Hippocampal formation (tissue), 2 donors: ENCODE measurements at places on chromosomes 12 and 14.

DNA sequence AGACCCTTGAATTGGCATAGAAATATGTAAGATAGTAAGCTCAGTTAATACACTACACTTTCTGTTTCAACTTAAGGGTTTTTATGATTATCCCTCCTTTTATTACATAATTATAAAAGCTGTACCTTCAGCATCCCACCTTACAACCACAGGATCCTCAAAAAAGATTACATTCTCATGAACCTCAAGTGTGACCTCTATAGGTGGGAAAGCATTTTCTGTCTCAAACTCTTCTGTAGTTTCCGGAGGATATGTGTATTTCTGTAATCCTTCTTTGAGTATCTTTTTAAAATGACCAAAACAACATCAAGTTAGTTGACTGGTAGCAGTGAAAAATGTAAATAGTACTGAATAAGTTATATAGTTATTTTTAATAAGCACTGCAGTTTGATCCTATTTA, 75.9 kb downstream of the DNAI7 start:
- DNase-seq, result no peak

GRCh38 chr14:104392396-104393198, 187.0 kb upstream of the C14orf180 start:
- DNase-seq, result no peak

DNA sequence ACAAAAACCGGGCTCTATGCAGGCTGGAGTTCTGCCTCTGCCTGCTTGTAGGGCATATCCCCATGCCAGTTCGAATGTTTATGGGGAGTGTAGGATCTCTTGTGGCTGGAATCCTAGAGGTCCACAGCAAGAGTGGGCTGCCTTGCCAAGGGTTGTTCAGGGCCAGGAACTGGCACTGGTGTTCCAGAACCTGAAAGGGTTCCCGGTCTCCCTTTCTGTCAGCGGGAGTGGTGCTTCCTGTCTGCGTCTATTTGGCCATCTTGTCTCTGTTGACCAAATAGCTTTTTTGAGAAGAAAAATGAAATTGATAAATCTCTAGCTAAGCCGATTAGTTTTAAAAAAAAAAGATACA, 17.8 kb downstream of the OLR1 start:
- no peak for DNase-seq

GRCh38 chr14:91801358-91801757, 66.0 kb downstream of the TC2N start:
- no peak for DNase-seq

GRCh38 chr12:90842477-90842876, 112.5 kb downstream of the CCER1 start:
- no peak for DNase-seq

DNA sequence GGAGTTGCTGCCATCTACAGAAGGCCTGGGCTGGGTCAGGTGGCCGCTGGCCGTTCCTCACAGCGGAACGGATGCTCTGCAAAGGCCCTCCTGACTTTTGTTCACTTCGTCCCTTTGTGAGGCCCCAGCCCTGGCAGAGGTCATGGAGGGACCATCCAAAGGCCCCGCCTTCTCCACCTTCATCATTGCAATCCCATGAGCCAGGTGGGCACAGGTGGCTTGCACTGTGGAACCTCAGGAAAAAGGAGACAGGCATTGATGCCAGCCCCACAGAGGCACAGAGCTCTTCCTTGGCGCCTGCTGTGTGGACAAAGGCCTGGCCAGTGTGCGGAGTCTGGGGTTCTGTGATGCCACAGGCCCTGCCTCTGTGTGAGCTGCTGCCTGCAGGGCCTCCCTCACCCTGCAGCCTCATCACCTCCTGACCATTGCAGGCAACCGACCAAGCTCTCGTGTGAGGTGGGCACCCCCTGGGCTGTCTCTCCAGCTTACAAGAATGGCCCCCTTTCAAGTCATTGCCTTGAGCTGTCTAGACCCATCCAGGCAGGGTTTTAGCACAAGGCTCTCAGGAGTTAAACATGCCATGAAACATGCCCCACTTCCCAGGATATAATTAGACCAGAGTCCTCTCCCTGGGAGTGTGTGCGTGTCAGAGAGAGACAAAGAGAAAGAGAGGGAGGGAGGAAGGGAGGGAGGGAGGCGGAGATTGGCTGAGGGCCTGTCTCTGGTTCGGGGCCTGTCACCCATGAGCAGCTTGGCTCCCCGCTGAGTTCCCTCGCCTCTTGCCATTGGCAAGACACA, 19.3 kb downstream of the NFKBIA start:
- peak; percentile 71 for DNase-seq

DNA sequence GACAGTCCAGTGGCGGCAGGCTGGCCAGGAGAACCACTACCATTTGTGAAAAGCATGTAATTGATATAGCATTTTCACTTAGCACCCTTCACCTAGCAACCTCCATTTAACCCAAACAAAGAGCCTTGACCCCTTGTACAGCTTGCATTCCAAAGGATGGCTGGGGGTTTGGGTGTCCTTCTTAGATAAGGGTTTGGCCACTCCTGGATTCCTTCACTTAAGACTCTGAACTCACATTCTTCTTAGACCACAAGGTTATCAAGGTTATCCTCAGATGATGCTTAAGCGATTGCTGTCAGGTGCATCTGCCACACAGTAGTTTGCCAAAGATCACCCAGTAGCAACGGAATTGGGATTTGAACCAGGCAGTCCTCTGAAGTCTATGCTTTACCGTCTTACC, 102.8 kb downstream of the ZNF664 start:
- no peak for DNase-seq

GRCh38 chr12:94147991-94148738, at the start of gene PLXNC1:
Gene PLXNC1 (plus strand): TSS chr12:94148577. CDS start chr12:94148972, 395 bp downstream.
- no peak for DNase-seq

- no peak for DNase-seq
These were observed 690.9 kb upstream of the FBXO33 start for GRCh38 chr14:40122968-40123648.

DNA sequence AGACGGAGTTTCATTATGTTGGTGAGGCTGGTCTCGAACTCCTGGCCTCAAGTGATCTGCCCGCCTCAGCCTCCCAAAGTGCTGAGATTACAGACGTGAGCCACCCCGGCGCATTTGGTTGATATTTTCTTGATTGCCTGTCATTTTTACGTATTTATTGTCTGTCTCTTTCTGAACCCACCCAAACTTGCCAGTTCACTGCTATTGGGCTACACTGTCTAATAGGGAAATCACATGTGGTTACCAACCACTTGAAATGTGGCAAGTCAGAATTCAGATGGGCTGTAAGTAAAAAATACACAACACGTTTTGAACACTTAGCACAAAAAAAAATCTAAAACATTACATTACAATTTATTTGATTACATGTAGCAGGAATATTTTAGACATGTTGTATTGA, 2.1 kb downstream of the WSB2 start:
- DNase-seq, result no peak

DNA sequence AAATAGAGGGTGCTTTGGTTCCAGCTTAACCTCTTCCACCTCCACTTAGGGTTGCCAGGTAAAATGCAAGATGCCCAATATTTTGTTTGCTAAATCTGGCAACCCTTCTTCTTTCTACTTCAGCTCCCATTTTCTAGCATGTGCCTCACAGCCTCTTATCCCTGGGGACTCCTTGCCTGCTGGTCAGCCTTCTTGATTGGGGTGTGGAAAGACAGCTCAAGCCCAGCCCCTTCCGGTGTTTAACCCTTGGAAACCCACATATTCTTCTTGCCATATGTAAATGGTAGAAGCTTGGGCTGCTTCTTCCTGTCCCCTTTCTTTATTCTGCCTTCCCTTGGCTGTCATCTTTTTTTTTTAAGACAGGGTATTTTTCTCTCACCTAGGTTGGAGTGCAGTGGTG, 5.7 kb downstream of the SPIC start:
- no peak for DNase-seq

DNA sequence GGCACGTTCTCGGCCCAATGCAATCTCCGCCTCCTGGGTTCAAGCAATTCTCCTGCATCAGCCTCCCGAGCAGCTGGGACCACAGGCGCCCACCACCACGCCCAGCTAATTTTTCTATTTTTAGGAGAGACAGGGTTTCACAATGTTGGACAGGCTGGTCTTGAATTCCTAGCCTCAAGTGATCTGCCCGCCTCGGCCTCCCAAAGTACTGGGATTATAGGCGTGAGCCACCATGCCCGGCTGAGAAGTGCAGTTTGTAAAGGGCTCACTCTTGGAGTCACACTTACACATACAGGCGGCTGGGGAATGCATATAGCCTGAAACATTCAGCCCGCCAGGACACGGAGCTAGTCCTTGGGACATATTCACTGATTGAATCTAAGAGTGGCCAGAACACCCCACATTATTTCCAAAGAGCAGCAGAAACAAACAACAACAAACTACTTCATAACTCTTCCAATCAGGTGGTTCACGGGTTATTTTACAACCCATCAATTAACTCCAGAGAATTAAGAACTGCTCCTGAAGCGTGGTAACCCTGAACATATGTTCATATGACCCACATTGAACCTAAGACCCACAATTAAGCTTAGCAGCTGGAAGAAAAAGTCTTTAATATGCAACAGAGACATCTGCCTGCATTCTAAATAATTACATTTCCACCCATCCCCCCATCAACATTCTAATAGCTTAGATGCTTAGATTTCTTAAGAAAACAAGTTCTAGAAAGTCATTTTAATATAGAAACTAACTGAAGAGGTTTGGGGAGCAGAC, 49.2 kb downstream of the SSH1 start:
- DNase-seq, result no peak
